ENCODE measurements at places on chromosomes 7 and 10. TPM values are rescaled to one million over a fixed set of nuclear protein-coding genes. Genes with fewer than 3 reads are reported as not detected.

The ZNF365 gene
- 0.60 TPM for total RNA-seq

The GPR146 gene
- total RNA-seq, result 29.8 TPM

The VIPR2 gene
- total RNA-seq, result 17.5 TPM

The COBL gene
- total RNA-seq, result 77.1 TPM

The PLOD3 gene
- total RNA-seq, result 38.7 TPM

The KDM7A gene
- 8.2 TPM for total RNA-seq

The FKBP6 gene
- not detected for total RNA-seq

The ZNF425 gene
- total RNA-seq, result 0.58 TPM

The CFAP70 gene
- 2.0 TPM for total RNA-seq

The STAM gene
- 21.3 TPM for total RNA-seq

The MKX gene
- 0.22 TPM for total RNA-seq

The LIPJ gene
- not detected for total RNA-seq

The PLXDC2 gene
- 16.6 TPM for total RNA-seq

The GATA3 gene
- total RNA-seq, result 1.4 TPM

The FAM25G gene
- not detected for total RNA-seq

The SLC16A9 gene
- 1.1 TPM for total RNA-seq

The CALY gene
- total RNA-seq, result not detected

The IGF2BP3 gene
- 0.38 TPM for total RNA-seq

The CADPS2 gene
- total RNA-seq, result 11.9 TPM

The SPDYE16 gene
- total RNA-seq, result 0.22 TPM

The CDNF gene
- 1.5 TPM for total RNA-seq

The GJC3 gene
- total RNA-seq, result 0.27 TPM

The NIPSNAP2 gene
- total RNA-seq, result 357 TPM

The C10orf105 gene
- total RNA-seq, result 0.05 TPM

The NACAD gene
- 3.8 TPM for total RNA-seq

The CASP7 gene
- 9.9 TPM for total RNA-seq

The KLF14 gene
- 0.11 TPM for total RNA-seq

The TRIM50 gene
- total RNA-seq, result 0.33 TPM

The PPIA gene
- total RNA-seq, result 470 TPM

The BTBD16 gene
- total RNA-seq, result not detected

The PKD2L1 gene
- not detected for total RNA-seq

The C10orf143 gene
- total RNA-seq, result 1.7 TPM

The CDK14 gene
- total RNA-seq, result 18.7 TPM

The JAZF1 gene
- 29.4 TPM for total RNA-seq

The IGFBP3 gene
- 60.8 TPM for total RNA-seq

The CACNA2D1 gene
- 64.6 TPM for total RNA-seq

The NME8 gene
- not detected for total RNA-seq

The SLC35G1 gene
- 2.3 TPM for total RNA-seq

The GPER1 gene
- total RNA-seq, result 3.0 TPM

The LLCFC1 gene
- not detected for total RNA-seq

The NPY4R2 gene
- not detected for total RNA-seq

The NUDT1 gene
- 12.5 TPM for total RNA-seq

The WEE2 gene
- not detected for total RNA-seq

The PPP1R17 gene
- not detected for total RNA-seq

The AQP1 gene
- total RNA-seq, result 253 TPM

The SKIDA1 gene
- total RNA-seq, result 2.7 TPM

The MBL2 gene
- total RNA-seq, result not detected

The HDAC9 gene
- 39.6 TPM for total RNA-seq

The ARHGAP22 gene
- total RNA-seq, result 3.8 TPM

The CCDC172 gene
- not detected for total RNA-seq
